NT2/D1 (cell line): ENCODE measurements at places on chromosomes 16 and 17.
A peak's percentile ranks its signal among the peaks of the same experiment; 100 is the strongest.

DNA sequence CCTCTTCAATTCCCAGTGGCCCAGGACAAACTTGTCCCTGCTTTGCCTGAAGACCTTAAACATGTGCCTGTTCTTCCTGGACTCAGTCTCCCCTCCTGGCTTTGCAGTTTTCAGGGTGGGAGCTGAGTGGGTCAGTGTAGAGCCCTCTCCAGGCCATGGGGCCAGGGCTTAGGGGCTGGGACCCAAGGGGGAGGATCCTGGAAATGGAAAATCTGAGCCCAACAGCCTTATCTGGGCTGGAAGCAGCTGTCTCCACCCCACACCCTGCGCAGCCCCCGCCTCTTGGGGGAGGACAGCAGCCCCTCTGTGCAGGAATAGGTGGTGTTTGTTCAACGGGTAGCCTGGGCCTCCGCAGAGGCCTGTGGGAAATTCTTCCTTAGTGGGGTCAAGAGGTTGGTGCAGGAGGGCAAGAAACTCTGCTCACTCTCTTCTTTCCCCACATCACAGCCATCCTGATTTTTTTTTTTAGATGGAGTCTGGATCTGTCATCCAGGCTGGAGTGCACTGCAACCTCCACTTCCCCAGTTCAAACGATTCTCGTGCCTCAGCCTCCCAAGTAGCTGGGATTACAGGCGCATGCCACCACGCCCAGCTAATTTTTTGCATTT is 6.8 kb upstream of the SMTNL2 start:
- DNase-seq = no peak

DNA sequence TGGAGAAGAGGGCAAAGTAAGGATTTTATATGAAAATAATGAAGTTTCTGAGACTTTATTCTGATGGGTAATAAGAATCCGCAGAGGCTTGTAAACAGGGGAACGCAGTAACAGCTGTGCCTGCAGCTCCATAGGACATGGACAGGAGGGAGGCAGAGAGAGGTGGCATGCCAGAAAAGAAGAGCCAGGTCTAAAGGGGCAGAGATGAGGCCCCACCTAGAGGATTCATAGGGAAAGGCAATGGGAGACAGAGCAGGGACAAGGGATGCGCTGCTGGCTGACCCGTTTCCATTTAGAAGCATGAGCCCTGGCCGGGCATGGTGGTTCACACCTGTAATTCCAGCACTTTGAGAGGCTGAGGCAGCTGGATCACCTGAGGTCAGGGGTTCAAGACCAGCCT is 340.3 kb upstream of the CDH5 start:
- peak; percentile 15 for DNase-seq

DNA sequence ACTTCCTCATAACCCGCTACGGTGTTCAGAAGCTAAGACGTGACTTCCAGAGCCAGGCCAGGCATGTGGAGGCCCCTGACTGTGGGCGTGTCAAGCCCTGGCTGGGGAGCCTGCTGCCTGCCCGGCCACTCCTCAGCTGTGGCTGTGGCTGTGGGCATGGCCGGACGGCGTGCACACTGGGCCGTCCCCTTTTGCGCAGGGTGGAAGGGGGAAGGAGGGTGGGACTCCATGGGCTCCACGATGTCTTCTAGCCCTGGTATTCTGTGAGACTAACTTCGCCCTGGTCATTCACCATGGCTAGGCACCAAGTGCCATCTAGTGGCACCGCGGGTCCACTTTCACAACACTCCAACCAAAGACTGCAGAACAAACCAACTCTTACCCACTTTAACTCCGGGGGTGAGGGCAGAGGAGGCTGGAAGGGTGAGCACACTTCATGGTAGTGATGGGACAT is 67.9 kb downstream of the N4BP1 start:
- no peak for DNase-seq

DNA sequence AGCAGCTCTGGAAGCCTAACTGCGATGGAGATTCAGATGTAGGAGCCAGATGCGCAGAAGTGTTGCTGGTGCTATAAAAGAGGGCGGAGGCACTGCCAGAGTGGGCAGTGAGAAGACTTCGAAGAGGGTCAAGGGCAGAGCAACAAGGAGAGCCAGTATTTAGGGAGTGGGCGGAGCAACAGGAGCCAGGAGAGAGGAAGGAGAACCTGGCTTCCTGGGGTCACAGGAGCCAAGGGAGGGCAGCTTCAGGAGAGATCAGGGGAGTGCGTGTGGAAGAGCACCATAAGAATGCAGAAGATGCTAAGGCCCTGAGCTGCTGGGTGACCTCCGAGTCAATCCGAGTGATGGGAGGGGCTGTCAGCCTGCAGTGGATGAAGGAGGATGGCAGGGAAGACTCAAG is 14.4 kb upstream of the MRPS23 start:
- no peak for DNase-seq

GRCh38 chr16:88144028-88144511 is 192.8 kb downstream of the BANP start:
- DNase-seq = no peak

DNA sequence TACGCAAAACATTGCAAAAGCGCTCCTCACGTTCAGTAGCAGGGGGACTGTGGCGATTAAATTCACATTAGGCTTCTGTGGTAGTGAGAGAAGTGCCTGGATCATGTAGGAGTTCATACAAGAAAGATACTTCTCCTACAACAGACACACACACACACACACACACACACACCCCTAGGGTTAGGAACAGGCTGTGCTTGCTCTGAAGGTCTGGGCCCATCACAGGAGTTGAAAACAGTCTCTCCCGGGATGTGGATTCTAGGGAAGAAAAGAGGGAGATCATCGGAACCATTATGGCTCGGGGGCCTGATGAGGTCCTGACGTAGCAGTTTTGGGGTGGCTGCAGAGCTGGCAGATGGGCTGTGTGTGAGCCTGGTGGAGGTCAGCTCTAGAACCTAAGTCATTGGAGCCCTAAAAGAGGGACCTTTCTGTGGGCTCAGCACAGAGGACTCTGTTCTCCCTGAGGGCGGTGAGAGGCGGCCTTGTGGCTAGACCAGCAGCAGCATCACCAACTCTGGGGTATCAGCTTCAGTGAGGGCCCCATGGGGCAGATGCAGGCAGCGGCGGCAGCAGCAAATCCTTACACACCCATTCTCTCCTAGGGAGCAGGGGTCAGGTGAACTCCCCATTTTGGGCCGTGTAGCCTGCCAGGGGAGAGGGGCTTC is 7.2 kb downstream of the SLC47A1 start:
- no peak for DNase-seq

- DNase-seq = no peak
Observed at GRCh38 chr17:47942096-47942510, 732 bp downstream of the PNPO start.

- DNase-seq = no peak
Observed at GRCh38 chr17:17781591-17782496, 54.9 kb downstream of the SREBF1 start.
